ENCODE measurements at places on chromosomes 2 and 18.

DNA sequence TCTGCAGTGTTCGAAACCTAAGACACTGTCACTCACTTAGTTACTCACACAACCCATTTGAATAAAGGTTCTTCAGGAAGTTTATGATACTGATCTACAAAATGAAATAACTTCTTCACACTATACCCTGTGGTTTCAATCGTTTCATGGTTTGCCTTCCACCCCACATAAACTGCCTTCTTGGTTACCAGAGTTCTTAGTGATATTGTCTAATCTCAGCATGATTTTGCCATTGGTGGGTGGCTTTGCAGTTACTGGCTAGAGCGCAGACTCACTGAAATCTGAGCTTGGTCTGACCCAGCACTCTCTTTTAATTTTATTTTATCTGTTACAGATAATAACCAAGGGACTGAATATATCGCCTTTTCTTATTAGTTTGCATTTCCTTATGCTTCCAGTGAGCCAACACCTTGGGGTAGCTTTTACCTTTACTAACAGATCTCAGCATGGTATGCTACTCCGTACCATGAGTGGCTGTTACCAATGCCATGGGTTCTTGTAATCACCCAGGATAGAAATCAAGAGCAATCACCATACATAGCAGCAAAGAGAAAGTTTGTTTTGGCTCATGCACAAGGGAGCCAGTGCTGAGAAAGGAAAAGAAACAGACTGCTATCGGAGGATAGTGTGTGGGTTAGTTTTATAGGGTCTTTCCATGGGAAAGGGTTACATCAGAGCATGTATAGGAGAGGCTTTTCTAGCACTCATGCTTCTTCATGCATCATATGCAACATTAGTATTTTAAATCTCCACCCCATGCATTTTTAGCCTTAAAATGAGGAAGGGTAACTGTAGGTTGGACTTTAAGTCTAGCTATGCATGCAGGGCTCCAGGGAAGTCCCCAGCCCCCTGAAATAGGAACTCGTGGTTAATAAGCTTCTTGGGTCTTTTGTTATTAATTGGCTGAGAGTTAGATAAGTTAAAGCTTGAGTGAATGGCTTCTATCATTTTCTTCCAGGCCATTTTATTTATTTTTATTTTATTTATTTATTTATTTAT is 33.3 kb downstream of the ANXA4 start:
- DNase-seq = no peak

DNA sequence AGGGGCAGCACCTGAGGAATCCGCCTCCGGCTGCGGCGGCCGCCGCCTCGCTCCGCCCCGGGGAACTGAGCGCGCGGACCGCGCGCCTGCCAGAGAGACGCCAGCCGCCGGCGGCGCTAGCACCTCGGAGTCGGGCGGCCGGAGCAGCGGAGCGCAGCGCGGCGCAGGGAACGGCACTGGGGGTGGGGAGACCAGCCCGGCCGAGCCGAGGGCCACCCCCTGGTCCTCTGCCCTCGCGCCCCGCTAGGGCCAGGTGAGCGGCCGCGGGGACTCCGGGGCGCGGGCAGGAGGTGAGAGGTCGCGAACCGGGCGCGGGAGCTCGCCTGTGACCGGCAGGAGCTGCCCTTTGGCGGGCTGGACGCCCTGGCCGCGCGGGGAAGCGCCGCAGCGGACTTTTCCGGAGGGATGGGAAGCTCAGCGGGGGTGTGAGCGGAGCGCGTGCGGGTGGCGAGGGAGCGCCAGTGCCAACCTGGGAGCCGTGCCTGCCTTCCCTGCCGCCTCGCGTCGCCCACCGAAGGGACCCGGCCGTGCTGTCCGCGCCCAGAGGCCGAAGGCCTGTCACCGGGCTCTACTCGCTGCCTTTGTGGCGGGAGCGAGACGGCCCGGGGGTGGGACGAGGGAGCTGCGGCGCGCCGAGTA is at the start of gene GREB1L:
Gene GREB1L, plus strand, starts transcription at position 92 of the 639 bp plus-strand sequence. CDS start 141,287 bp downstream, outside the sequence.
- peak; percentile 19 for DNase-seq

GRCh38 chr2:22887845-22888244 is 497.1 kb upstream of the KLHL29 start:
- no peak for DNase-seq

GRCh38 chr2:40497251-40497859 is 45.5 kb upstream of the SLC8A1 start:
- DNase-seq = no peak

DNA sequence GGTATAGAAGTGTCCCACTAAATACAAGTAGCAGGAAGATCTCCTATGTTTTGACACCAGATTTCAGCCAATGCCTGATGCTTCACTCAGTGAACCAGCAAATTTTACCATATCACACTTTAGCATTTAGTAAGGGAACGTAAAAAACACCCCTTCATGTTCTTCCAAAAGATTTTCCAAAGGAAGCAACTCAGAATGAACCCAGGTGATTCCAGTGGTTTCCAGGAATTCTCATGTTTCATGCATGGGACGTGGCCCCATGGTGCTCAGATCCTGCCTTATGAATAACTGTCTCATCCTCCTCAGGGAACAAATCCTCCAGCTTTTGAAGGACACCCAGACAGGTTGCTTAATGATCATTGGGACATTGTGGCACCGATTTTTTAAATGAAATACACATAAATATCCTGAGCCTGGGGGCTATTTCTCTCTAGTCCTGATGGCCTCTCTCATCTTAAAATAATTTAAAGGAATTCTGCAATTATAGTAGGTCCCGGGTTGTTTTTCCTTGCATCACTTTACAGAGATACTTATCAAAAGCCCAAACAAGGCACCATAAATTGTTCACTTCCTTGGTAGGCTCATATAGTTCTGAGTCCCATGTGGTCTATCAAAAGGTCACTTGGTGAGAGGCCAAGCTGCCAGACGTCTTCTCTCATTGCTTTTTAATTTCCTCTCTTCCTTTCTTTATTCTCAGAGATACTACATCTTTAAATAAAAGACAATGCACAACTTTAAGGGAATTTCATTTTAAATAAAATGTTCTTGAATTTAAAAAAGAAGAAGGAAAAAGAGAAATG is 261.0 kb downstream of the ZNF516 start:
- no peak for DNase-seq
